ENCODE measurements at places on chromosomes 7 and 10. TPM values are rescaled to one million over a fixed set of nuclear protein-coding genes. Genes with fewer than 3 reads are reported as not detected.

HSPA12A gene
- 3.0 TPM for total RNA-seq

DPYSL4 gene
- 42.2 TPM for total RNA-seq

SOSTDC1 gene
- total RNA-seq, result not detected

SMO gene
- 6.2 TPM for total RNA-seq

HGF gene
- 2.0 TPM for total RNA-seq

CPA2 gene
- not detected for total RNA-seq

CDK1 gene
- 17.1 TPM for total RNA-seq

AKR1D1 gene
- total RNA-seq, result not detected

GALNT17 gene
- total RNA-seq, result not detected

NPC1L1 gene
- not detected for total RNA-seq

R3HCC1L gene
- 7.8 TPM for total RNA-seq

COBL gene
- total RNA-seq, result not detected

SPDYE11 gene
- not detected for total RNA-seq

PTEN gene
- total RNA-seq, result 41.2 TPM

SPOCK2 gene
- 3.9 TPM for total RNA-seq

TMEM176A gene
- total RNA-seq, result not detected

CYP3A7 gene
- total RNA-seq, result not detected

ASZ1 gene
- total RNA-seq, result not detected

LRRD1 gene
- total RNA-seq, result 0.24 TPM

LIPF gene
- total RNA-seq, result 0.18 TPM

OR13A1 gene
- not detected for total RNA-seq

LRRC17 gene
- total RNA-seq, result 71.4 TPM

IGFBP1 gene
- total RNA-seq, result not detected

PILRB gene
- 36.8 TPM for total RNA-seq

NSUN6 gene
- total RNA-seq, result 3.2 TPM

Data from glomerular endothelial cell (primary cell).